ENCODE measurements at places on chromosomes 2 and 18. TPM values are rescaled to one million over a fixed set of nuclear protein-coding genes. Genes with fewer than 3 reads are reported as not detected.

Gene DYNAP
- 0.07 TPM for polyA plus RNA-seq

DNA sequence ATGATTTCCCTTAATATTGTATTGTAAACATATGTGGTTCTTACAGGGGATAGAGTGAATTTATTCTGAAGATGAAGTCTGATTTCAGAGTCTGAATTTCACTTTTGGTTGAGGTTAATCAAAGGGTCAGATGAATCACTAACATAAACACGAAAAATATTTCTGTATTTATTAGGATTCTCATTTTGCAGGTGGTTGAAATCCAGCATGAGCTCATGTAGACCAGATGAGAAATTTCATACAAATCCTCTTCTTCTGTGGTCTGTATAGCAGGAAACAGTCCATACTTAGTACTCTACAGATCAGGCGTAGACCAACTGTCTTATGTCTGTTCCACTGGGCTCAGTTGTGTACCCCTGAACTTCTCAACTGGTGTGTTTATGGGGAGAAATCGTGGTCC, 157.8 kb downstream of the BABAM2 start:
- no peak for DNase-seq
- no peaks in the 10 kb centered on the region for H3K27me3 ChIP-seq
- H3K36me3 ChIP-seq: no peaks in the 10 kb centered on the region
- H3K4me1 ChIP-seq: peaks cover 11% of the 10 kb centered on the region

Gene GPAT2
- 0.06 TPM for polyA plus RNA-seq

GRCh38 chr2:173524256-173524955, 169.7 kb downstream of the CDCA7 start:
- H3K4me1 ChIP-seq: peaks cover 4% of the 10 kb centered on the region
- DNase-seq: no peak
- no peaks in the 10 kb centered on the region for H3K36me3 ChIP-seq
- H3K4me3 ChIP-seq: no peak overlapping the region
- H3K27me3 ChIP-seq: no peaks in the 10 kb centered on the region

DNA sequence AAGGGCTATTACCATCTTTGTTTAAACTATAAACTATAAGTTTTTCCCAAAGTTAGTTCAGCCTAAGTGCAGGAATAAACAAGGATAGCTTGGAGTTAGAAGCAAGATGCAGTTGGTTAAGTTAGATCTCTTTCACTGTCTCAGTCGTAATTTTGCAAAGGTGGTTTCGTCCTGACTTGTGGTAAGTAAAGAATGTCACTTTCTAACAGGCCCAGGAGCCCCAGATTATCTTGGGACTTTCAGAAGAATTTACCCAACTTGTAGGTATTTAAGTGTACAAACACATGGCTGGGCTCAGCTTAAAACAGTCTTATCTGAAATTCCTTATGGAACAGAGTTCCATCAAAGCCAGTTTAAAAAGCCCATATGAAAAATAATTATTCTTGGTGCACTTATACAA, 18.3 kb upstream of the FAM98A start:
- no peak for DNase-seq
- H3K4me3 ChIP-seq: no peak overlapping the region
- peaks cover 2% of the 10 kb centered on the region for H3K4me1 ChIP-seq
- no peaks in the 10 kb centered on the region for H3K36me3 ChIP-seq
- H3K27me3 ChIP-seq: no peaks in the 10 kb centered on the region

- H3K4me1 ChIP-seq: peaks cover 5% of the 10 kb centered on the region
- DNase-seq: no peak
- no peak overlapping the region for H3K4me3 ChIP-seq
- H3K27ac ChIP-seq: no peak overlapping the region
Measured at GRCh38 chr2:224155896-224156295, 116.8 kb upstream of the SERPINE2 start.

GRCh38 chr2:239778861-239779558, 246.1 kb downstream of the NDUFA10 start:
- no peaks in the 10 kb centered on the region for H3K4me1 ChIP-seq
- no peak for DNase-seq
- no peak overlapping the region for H3K27ac ChIP-seq
- peaks cover 42% of the 10 kb centered on the region for H3K27me3 ChIP-seq
- no peaks in the 10 kb centered on the region for H3K36me3 ChIP-seq

Gene UGT1A8
- 0.41 TPM for polyA plus RNA-seq
